Ascending aorta (tissue), 2 donors: ENCODE measurements at places on chromosomes 2 and 18. TPM values are rescaled to one million over a fixed set of nuclear protein-coding genes. Genes with fewer than 3 reads are reported as not detected.

DNA sequence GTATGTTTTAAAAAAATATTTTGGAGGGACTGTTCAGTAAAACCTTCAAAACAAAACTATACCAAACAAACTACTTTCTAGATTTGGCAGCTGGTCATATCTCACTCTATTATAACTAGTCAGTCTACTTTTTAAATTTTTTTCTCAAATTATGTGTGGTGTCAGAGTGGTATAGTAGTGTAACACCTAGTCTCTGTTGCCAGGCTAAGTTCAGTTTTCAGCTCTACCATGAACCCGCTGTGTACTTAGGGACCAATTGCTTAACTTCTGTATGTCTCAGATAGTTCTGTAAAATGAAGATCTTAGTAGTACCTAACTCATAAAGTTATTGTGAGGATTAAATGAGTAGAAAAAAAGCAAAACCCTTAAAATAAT, 54.3 kb downstream of the GPD2 start:
- H3K4me3 ChIP-seq, result no peak overlapping the region
- no peaks in the 10 kb centered on the region for H3K4me1 ChIP-seq
- H3K36me3 ChIP-seq, result no peaks in the 10 kb centered on the region
- H3K27me3 ChIP-seq, result no peaks in the 10 kb centered on the region

- no peak for DNase-seq
- H3K27ac ChIP-seq, result no peak overlapping the region
- no peaks in the 10 kb centered on the region for H3K36me3 ChIP-seq
- no peaks in the 10 kb centered on the region for H3K27me3 ChIP-seq
Measured at GRCh38 chr2:176565641-176566323, 296.5 kb downstream of the MTX2 start.

DNA sequence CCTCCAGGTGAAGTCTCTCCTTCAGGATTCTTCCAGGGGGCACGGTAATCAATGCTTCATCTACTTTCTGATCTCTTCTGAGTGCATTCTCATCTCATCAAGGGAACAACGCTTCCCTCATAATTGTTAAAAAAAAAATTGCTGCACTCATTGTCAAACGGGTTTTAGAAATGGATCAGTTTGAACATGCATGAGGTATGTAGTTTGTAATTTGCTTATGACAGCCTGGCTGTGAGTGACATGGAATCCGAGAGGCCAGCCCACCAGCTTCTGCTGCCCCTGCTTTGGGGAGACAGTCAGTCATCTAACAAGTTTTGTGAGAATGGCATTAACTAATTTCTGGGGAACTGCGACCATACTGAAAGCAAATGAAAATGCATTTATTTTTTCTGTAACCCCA, 791.9 kb upstream of the SOX11 start:
- H3K4me3 ChIP-seq, result no peak overlapping the region
- no peaks in the 10 kb centered on the region for H3K4me1 ChIP-seq
- H3K36me3 ChIP-seq, result no peaks in the 10 kb centered on the region

CWC22 gene
- 18.5 TPM for total RNA-seq
